ENCODE measurements at places on chromosomes 1 and 21. TPM values are rescaled to one million over a fixed set of nuclear protein-coding genes. Genes with fewer than 3 reads are reported as not detected.

DNA sequence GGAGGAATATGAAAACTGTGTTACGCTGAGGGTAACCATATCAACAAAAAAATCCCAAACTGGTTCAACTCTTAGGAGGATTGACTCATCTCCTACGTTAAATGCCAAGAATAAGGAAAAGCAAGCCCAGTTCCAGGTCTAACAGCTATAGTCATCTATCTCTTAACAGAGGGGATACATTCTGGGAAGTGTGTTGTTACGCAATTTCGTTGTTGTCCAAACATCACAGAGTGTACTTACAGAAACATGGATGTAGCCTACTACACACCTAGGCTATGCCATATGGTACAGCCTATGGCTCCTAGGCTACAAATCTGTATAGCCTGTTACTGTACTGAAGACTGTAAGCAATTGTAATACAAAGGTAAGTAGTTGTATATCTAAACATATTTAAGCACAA, 23.2 kb upstream of the LRRC52 start:
- H3K27me3 ChIP-seq: peaks cover 16% of the 10 kb centered on the region
- H3K36me3 ChIP-seq: no peaks in the 10 kb centered on the region
- no peak overlapping the region for H3K4me3 ChIP-seq

DNA sequence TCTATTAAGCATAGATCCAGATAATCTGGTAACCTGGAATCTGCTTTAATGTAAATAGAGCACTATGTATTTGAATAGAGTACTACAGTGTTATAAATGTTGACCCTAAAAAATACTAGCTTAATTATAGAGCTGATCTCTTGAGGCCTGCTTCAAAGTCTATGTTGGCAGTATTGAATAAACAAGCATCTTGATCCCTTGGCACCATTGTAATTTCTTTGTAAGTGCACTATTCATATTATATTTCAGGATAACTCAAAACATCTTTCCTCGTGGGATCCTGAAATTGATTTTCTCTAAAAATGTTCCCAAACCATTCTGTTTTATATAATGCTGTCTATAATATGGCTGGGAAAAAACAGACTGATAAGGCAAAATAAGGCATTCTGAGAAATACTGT, 10.8 kb downstream of the CTTNBP2NL start:
- no peak for DNase-seq
- H3K27me3 ChIP-seq: peaks cover under 1% of the 10 kb centered on the region
- no peak overlapping the region for H3K4me3 ChIP-seq
- H3K36me3 ChIP-seq: no peaks in the 10 kb centered on the region
- H3K4me1 ChIP-seq: no peaks in the 10 kb centered on the region

GRCh38 chr1:27862004-27862403, 10.3 kb upstream of the THEMIS2 start:
- no peak overlapping the region for H3K4me3 ChIP-seq
- H3K27ac ChIP-seq: peak overlapping the region; percentile 59
- H3K4me1 ChIP-seq: peaks cover 14% of the 10 kb centered on the region
- H3K27me3 ChIP-seq: peaks cover 3% of the 10 kb centered on the region

- H3K4me1 ChIP-seq: peaks cover 9% of the 10 kb centered on the region
- no peaks in the 10 kb centered on the region for H3K27me3 ChIP-seq
- no peak overlapping the region for H3K4me3 ChIP-seq
These were observed 145.3 kb downstream of the S1PR1 start for GRCh38 chr1:101382135-101382534.

GRCh38 chr1:175331891-175332290, 139.3 kb upstream of the KIAA0040 start:
- no peaks in the 10 kb centered on the region for H3K36me3 ChIP-seq
- H3K27ac ChIP-seq: no peak overlapping the region

GRCh38 chr1:207755846-207756693, 4.2 kb downstream of the CD46 start:
- peaks cover 62% of the 10 kb centered on the region for H3K4me1 ChIP-seq
- no peak overlapping the region for H3K4me3 ChIP-seq
- DNase-seq: no peak
- no peak overlapping the region for H3K27ac ChIP-seq
- peaks cover 6% of the 10 kb centered on the region for H3K27me3 ChIP-seq

GRCh38 chr1:210129092-210129491, 103.5 kb upstream of the SERTAD4 start:
- no peak for DNase-seq
- H3K27me3 ChIP-seq: no peaks in the 10 kb centered on the region
- no peak overlapping the region for H3K4me3 ChIP-seq

DNA sequence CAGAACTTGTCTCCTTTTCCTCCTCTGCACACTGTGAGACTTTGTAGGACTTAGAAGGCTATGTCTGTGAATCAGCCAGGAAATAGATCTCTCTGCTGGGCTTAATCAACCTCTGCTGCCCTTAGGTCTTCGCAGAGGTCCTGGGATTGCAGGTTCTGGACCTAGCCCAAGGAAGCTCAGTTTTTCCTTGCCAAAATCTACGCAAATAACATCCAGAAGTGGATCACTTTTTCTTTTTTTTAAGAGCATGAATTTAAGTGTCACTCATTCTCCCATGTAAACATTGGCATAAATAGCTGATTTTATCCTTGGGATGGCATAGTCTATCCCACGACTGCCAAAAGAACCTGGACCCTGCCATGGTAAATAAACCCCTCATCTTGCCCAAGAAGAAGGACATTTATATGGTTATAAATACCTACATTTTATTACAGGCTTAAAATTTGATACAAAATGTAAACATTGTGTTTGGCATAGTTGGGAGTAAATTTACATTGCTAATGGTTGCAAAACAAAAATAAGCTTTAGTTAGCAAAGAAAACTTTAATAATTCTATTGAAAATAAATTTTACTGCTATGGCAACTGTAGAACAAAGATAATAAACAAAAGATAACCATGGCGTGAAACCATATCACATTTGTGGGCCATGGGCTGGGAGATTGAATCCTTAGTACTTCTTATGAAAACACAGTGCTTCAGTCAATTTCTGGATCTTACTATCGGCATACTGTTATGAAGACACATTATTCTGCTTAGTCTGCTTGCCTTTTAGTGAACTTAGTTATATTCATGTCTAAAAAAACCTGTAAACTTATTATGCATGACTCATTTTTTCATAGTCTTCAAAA, 24.5 kb upstream of the DISC1 start:
- DNase-seq: no peak
- H3K4me3 ChIP-seq: no peak overlapping the region
- H3K27me3 ChIP-seq: no peaks in the 10 kb centered on the region
- no peaks in the 10 kb centered on the region for H3K36me3 ChIP-seq
- peaks cover 28% of the 10 kb centered on the region for H3K4me1 ChIP-seq

GRCh38 chr1:163315773-163316374, 5.9 kb upstream of the NUF2 start:
- no peaks in the 10 kb centered on the region for H3K36me3 ChIP-seq
- peaks cover 1% of the 10 kb centered on the region for H3K27me3 ChIP-seq
- H3K4me3 ChIP-seq: no peak overlapping the region
- DNase-seq: peak; percentile 14

GRCh38 chr1:31991182-31991581, 22.5 kb upstream of the KHDRBS1 start:
- no peaks in the 10 kb centered on the region for H3K36me3 ChIP-seq
- no peak overlapping the region for H3K4me3 ChIP-seq
- DNase-seq: no peak
- peaks cover 2% of the 10 kb centered on the region for H3K27me3 ChIP-seq

- no peak overlapping the region for H3K27ac ChIP-seq
- H3K27me3 ChIP-seq: peaks cover 7% of the 10 kb centered on the region
- no peak overlapping the region for H3K4me3 ChIP-seq
- DNase-seq: no peak
These were observed 72.6 kb upstream of the ABCG1 start for GRCh38 chr21:42146273-42146805.

GRCh38 chr1:15299179-15299578, 52.2 kb downstream of the FHAD1 start:
- no peak overlapping the region for H3K27ac ChIP-seq
- H3K4me1 ChIP-seq: peaks cover 20% of the 10 kb centered on the region
- DNase-seq: no peak
- H3K27me3 ChIP-seq: peaks cover 4% of the 10 kb centered on the region
- H3K4me3 ChIP-seq: no peak overlapping the region
- no peaks in the 10 kb centered on the region for H3K36me3 ChIP-seq

PDPN gene
- not detected for polyA plus RNA-seq

RGS7 gene
- not detected for polyA plus RNA-seq

CFHR2 gene
- polyA plus RNA-seq: not detected

MX1 gene
- 27.5 TPM for polyA plus RNA-seq

NES gene
- not detected for polyA plus RNA-seq

Data from immature natural killer cell (primary cell).